Thymus (tissue), 14 donors: ENCODE measurements at places on chromosomes 7 and 10. TPM values are rescaled to one million over a fixed set of nuclear protein-coding genes. Genes with fewer than 3 reads are reported as not detected.

GRCh38 chr10:43390759-43391158, 18.2 kb downstream of the HNRNPF start:
- H3K36me3 ChIP-seq = peaks cover 91% of the 10 kb centered on the region
- no peak for DNase-seq
- H3K4me1 ChIP-seq = peaks cover 23% of the 10 kb centered on the region
- H3K27ac ChIP-seq = no peak overlapping the region
- no peaks in the 10 kb centered on the region for H3K27me3 ChIP-seq
- H3K4me3 ChIP-seq = no peak overlapping the region

DNA sequence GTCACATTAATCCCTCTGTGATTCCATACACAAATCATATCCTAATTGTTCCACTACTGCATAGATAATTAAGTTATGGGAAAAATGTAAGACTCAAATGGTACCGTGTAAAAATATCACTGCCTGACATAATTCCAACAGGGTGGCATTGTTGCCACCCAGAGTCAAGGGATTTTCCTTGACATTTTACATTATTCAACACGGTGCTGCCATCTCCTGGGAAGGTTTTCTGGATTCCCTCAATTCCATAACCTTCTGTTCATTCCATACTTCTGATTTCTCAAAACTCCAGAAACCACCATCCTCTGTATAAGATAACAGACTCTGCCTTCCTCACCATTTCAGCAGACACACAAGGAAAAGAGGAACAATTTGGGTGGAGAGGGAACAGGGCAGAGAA, 495.9 kb downstream of the XPNPEP1 start:
- no peaks in the 10 kb centered on the region for H3K36me3 ChIP-seq
- no peak for DNase-seq
- no peak overlapping the region for H3K27ac ChIP-seq
- H3K27me3 ChIP-seq = no peaks in the 10 kb centered on the region

CCDC146 gene
- total RNA-seq = 8.7 TPM

TMEM236 gene
- 0.24 TPM for total RNA-seq
